ENCODE measurements at places on chromosomes 5 and 9.
A peak's percentile ranks its signal among the peaks of the same experiment; 100 is the strongest.

- no peak for DNase-seq
Measured at GRCh38 chr9:110635589-110635988, 33.0 kb upstream of the MUSK start.

- peak; percentile 80 for DNase-seq
Measured at GRCh38 chr5:132777209-132778069, at the start of gene SEPTIN8. SEPTIN8 (minus strand) TSS chr5:132777239; CDS start chr5:132777137, 102 bp downstream.

GRCh38 chr9:4262735-4263141, 37.1 kb downstream of the GLIS3 start:
- no peak for DNase-seq

DNA sequence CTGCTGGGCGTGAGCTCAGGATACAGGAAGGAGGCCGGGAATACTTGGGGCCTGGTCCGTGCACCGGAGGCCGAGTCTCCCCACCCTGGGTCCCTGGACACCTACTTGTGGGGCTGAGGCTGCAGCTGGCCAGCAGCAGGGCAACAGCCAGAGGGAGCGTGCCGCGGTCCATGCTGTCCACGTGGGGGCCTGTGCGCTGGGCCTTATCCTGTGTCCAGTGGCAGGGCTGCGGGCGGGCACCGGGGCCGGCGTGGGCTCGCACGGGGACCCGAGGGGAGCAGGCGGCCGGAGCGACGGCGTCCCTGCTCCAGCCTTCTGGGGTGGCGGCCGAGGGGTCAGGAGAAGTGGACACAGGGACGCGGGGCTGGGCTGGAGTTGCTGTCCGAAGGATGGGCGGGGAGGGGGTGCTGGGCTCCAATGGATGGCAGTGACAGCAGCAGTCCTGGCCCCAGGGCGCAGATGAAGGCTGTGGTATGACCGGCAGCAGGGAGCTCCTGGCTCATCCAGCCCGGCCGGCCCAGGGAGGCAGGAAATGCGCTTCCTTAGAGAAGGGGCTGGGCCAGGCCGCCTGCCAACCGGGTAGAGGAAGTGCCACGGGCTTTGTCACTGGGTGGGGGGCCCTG, at the start of gene ENG:
ENG (minus strand) TSS at position 475 of the 623 bp plus-strand sequence; CDS start at position 172, 303 bp downstream.
- peak; percentile 84 for DNase-seq

GRCh38 chr5:175305251-175305650, 138.7 kb downstream of the DRD1 start:
- no peak for DNase-seq

GRCh38 chr5:130316971-130317680, 412.9 kb downstream of the CHSY3 start:
- no peak for DNase-seq

DNA sequence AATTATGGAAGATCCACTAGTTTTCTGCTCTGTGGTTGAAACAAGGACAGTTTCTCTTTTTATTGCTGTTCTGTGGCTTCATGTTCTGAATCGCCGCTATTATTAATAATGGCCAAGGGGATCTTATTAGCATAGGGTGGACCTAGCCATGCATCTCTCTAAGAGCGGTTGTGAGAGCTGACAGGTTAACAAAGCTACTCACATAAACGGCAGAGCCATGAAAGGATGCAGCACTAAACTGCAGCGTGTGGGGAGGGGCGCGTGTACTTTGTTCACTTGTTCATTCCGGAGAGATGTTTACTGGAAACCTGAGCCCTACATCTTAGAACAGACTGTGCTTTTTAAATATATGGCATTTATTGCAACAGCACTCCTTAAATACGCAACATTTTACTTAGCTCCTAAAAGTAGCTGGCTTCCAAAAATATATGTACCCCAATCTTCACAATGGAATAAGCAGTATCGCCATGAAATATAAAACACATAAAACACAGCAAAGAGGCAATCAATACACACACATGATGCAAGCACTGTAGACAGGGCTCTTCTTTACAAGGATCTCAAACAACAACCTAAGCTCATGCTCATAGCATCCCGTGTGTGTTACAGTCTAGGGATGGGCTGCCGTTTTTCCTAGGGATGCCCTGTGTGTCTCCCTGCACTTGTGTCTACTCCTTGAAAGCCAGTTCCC, 424.6 kb downstream of the MED10 start:
- no peak for DNase-seq

DNA sequence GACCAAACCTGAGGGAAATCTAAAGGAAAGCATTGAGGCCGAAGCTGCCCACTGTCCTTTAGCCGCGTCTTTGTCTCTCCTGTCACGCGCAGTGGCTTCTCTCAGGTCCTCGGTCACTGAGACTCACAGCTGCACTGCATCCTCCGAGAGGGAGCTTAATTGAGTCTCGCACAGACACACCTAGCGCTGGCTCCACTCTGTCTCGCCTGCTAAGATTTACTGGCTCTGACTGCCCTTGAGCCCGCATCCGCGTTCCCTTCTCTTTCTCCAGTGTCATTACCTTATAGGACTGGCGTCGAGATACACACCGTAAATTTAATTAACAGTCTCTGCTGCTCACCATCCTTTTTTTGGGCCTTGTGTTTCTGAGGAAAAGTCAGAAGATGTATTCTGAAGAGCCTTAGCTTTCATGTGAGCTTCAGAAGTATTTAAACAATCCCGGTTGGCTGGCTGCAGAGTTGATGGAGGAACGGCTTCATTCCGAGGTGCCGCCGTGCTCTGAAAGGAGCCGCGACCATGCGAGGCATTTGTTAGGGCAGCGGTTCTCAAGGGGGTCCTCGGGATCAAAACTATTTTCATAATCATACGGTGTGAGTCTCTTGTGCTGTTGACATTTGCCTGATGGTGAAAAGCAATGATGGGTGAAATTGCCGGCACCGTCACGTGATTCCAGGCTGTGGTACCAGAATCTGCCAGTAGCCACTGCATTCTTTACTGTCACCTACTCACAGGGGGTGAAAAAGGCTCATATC, 58.3 kb downstream of the GPR107 start:
- no peak for DNase-seq

GRCh38 chr5:131129306-131129705, 35.8 kb downstream of the HINT1 start:
- DNase-seq: no peak

GRCh38 chr5:37836592-37837413, 3.0 kb downstream of the GDNF start:
- DNase-seq: peak; percentile 78

GRCh38 chr9:121118266-121118665, 43.5 kb downstream of the CNTRL start:
- no peak for DNase-seq

DNA sequence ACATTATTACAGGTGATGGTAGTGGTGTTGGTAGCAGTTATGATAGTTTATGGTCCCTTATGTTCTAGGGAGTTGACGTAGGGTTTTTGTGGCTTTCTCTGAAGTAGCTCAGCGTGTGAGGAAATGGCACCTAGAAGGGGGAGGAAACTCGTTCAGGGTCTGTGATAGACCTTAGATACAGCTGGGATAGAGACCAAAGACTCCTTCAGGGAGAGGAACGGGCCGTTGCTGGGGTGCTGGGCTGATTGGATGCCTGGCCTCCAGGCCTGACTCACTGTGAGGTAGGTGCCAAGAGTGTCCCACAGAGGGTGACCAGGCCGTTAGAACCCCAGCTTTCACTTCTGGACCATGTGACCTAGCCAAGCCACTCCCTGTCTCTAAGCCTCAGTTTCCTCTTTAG, 96.6 kb downstream of the DAB2IP start:
- no peak for DNase-seq

- no peak for DNase-seq
Measured at GRCh38 chr5:111261610-111262009, 37.4 kb downstream of the CAMK4 start.

GRCh38 chr9:32430720-32431119, 46.3 kb downstream of the ACO1 start:
- DNase-seq: no peak

GRCh38 chr9:116073826-116074225, 79.8 kb upstream of the PAPPA start:
- DNase-seq: no peak

- no peak for DNase-seq
Measured at GRCh38 chr9:15276328-15276938, 30.6 kb downstream of the TTC39B start.

- no peak for DNase-seq
Measured at GRCh38 chr9:92480291-92480771, 2.0 kb downstream of the ASPN start.

- no peak for DNase-seq
Measured at GRCh38 chr5:14861123-14861765, 10.3 kb downstream of the ANKH start.

DNA sequence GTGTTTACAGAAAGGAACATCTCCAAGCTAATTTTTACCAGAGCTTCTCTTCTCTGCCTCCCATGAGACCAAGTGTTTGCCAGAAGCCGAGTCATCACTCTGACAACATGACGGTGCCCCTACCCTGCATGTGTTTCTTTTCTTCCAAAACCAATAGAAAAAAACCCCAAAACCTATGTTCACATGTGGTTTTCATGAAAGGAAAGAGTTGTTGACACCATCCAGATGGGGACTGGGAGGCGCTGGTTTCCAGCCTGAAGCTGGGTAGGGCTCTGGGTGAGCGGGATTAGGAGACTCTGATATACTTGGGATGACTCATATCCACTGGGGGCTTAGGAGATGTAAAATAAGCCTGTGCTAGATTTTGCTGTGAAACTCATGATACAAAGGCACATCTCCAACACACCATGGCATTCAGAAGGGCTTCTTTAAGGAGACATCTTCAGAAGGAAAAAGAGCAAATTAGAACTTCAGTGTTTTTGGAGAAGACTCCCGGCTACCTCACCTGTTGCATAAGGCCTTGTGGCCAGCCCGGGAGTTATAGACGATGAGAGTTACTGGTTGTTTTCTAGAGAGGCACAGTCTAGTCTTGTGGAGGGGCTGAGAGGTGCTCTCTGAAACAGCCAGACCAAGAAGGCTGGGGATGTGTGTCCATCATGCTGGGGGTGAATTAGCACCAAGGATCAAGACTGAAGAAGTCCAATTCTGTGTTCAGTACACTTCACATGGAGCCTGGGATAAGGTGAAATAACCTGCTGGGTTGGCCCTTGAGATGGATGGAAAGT, 108.9 kb upstream of the LHFPL2 start:
- DNase-seq: no peak

- no peak for DNase-seq
Measured at GRCh38 chr5:95043648-95044047, 241.2 kb downstream of the MCTP1 start.
